ENCODE measurements at places on chromosomes 4 and X.

DNA sequence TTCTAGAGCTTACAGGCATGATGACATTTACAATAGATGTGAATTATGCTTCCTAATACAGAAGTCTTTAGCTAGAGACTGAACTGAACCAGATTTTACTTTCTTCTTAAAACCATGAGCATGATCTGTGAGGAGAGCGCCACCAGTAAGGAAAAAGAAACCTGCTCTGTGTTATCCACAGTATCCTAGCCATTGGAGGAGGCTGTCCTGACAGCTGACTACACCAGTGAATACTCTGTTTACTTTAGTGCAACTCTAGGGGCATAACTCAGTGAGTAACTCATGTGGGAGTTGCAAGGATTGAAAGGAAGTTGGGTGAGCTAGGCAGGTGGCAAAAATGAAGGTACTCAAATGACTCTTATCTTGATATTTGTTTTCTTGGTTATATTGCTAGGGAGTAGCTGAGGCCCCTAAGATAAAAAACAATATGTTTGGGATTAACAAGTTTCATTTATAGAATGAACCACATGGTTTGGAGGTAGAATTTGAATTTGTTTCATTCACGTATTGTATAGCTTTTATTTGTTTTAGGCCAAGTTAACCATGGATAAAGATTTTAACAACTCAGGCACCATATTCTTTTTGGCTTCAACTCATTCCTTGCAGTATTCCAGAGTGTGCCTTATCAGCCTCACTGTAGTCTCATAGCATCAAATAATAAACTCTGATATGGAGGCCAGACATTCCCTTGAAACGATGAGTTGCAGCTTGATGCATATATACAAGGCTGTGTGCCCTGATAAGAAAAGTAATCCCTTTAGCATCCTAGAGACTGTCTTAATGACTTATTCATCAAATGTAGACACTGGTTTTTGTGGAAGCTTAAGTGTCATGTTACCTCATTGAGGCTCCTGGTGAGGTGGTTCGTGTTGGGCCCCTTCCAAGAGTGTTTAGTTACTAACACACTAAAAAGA is 2.5 kb downstream of the BMP3 start:
- no peak for DNase-seq

DNA sequence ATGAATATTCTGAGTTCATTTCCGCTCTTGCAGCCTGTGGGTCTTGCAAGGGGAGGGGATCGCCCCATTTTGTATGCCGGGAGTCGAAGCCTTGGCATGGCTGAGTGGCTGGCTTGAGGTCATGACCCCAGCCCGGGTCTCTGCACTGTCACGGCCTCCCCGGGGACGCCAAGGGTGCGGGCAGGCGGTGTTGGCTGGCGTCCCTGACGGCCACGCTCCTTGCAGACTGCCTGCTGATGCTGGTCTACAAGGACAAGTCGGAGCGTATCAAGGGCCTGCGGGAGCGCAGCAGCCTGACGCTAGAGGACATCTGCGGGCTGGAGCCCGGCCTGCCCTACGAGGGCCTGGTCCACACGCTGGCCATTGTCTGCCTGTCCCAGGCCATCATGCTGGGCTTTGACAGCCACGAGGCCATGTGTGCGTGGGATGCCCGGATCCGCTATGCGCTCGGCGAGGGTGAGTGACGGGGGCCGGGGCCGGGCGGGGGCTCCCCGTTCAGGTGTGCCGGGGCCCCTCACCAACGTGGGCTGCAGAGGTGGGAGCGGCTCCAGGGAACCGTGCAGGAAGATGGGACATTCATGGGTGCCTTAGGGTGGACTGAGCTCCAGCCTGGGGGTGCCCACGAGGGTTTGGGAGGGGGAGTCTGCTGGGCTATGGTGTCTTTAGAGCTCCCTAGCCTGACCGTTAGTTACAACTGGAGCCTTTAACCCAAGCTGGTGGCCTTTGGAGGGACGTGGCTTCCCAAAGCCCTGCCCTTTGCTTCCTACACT is 10.3 kb downstream of the DOK7 start:
- no peak for DNase-seq

DNA sequence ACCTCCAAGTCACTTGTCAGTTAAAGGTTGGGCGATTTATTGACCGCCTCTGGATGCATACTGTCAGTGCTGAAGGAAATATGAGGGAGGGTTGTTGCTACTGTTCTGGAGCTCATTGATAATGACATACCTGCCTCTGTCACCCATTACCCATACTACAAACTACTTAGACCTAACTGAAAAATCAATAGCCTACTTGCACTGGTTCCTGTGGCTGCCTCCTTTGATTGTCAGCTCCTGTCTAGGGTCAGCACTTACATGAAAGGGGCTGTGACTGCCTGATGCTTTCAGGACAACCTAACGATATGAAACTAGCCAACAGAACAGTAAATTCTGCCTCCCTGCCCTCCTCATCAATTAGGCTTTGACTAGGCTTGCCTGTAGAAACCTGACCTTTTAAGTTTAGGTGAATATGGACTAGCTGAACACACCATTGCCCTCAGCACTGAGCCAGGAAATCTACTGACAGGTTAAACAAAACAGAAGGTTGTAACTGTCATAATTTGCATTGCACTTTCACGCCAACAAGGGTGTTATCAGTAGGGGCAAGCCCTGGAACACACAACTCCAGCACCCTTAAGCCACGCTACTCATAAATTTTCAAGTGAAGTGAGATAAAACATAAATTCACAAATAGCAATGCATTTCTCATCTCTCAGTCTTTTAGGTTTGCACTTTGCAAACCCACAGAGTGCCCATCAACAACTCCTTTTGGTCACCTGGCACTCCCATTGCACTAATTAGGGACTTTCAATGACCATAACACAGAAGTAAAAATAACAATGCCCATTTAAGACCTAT is 9.0 kb upstream of the MAB21L2 start:
- no peak for DNase-seq

- DNase-seq, result no peak
Observed at GRCh38 chrX:47608130-47608810, 11.4 kb downstream of the SYN1 start.

DNA sequence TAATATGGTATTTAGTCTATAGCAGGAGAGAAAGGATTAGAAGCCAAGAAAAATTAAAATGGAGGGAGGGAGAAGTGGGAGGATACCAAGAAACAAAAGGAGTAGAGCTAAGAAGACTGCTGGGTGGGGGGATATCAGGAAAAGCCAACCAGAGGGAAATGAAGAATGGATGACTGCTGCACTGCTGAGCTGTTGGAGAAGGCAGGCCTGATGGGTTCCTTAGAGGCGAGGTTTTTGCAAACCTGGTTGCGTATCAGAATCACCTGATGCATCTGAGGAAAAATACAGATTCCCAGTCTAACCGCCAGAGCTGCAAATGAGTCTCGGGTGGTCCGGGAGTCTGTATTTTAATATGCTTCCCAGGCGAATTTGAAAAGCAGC is 1.5 kb downstream of the PGRMC1 start:
- DNase-seq, result no peak

- no peak for DNase-seq
Observed at GRCh38 chrX:119784747-119785446, 6.5 kb downstream of the RPL39 start.

DNA sequence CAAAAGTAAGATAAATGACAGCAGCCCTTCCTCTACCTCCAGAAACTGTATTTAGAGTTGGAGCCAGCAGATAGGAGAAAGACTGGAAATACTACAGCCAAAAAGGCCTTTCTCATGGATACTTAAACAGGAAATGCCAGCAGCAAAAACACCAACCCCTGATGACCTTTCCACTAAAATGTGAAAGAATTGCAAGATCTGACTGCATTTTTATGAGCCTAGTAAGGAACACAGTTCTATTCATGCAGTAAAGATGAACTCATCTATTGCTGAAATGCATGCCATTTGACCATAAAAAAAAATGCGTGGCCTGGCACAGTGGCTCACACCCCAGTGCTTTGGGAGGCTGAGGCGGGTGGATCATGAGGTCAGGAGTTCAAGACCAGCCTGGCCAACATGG is 19.9 kb downstream of the ABCG2 start:
- DNase-seq, result peak; percentile 79

GRCh38 chr4:186931519-186931918 is 207.9 kb upstream of the FAT1 start:
- peak; percentile 62 for DNase-seq

GRCh38 chr4:116320859-116321258 is 764.5 kb downstream of the TRAM1L1 start:
- no peak for DNase-seq

GRCh38 chr4:145552181-145552822 is 66.9 kb upstream of the MMAA start:
- DNase-seq, result no peak

GRCh38 chrX:135411893-135412292 is 9.9 kb upstream of the SMIM10L2A start:
- DNase-seq, result peak; percentile 1

GRCh38 chrX:4844376-4844775 is 1130.9 kb upstream of the PRKX start:
- no peak for DNase-seq

DNA sequence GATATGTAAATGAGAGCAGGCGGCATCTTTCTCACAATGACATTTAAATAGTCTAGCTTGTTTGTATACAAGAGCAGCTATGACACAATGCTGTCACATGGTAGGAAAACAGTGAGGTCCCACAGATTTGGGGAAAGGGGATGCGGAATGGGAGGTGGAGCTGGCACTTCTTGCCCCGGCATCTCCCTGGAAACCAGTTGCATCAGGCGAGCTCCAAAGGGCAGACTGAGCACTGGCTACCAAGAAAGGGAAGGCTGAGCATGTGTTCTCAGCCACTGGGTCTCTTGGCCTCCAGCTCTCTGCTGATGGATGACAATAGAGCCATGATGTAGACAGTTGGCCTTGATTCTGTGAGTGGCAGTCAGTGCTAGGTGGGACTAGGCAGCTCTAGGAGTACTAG is 109.0 kb downstream of the UCHL1 start:
- no peak for DNase-seq

DNA sequence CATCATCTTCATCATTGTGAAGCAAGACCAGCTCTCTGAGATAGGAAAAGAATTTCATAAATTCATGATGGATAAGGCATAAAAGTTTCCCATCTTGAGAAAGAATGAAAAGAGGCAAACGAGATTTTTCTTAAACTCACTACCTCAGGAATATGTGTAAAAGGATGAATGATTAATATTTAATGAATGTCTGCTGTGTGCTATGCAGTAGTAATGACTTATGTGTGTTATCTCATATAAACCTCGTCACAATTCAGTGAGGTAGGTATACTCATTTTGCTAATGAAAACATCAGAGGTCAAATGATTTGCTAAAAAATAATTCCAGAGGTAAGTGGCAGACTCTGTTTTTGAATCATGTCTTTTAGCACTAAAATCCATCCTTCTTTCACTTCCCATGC is 42.6 kb upstream of the GYPA start:
- no peak for DNase-seq

GRCh38 chrX:133495464-133496391 is 80.4 kb upstream of the GPC4 start:
- peak; percentile 79 for DNase-seq

GRCh38 chr4:164318350-164318749 is 435.6 kb upstream of the SMIM31 start:
- no peak for DNase-seq

DNA sequence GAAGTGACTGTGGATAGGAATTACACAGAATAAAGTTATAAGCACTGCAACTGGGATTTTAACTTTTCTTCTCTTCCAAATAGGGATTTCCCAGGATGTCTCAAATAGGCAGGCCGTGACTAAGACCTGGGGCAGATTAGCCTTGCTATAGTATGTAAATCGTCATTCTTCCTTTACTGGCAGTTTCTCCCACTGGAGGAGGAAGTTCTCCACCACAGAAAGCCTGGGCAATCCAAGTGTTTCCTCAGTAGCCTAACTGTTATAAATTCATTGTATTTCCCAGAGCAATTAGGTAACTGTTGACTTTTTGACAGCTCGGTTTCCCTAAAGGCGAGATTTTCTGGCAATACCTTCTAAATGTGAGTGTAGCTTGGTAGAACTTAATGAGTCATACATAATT is at the start of gene TNIP3:
TSS of gene TNIP3 (minus strand) at position 31 of the 400 bp plus-strand sequence. CDS start 196 bp downstream, outside the sequence.
- peak; percentile 38 for DNase-seq

DNA sequence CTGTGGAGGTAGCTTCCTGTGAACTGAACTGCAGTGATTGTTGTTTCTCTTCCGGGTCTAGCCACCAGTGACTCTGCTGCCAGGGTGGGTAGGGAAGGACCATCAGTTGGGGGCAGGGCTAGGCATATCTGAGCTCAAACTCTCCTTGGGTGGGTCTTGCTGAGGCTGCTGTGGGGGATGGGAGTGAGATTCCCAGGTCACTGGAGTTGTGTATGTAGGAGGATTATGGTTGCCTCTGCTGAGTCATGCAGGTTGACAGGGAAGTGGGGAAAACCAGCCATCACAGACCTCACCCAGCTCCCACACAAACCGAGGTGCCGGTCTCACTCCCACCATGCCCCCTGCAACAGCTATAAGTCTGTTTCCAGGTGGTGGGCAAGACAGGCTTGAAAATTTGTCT is 1937.8 kb downstream of the PCDH7 start:
- no peak for DNase-seq

- no peak for DNase-seq
Observed at GRCh38 chr4:26727844-26728243, 132.8 kb upstream of the STIM2 start.

DNA sequence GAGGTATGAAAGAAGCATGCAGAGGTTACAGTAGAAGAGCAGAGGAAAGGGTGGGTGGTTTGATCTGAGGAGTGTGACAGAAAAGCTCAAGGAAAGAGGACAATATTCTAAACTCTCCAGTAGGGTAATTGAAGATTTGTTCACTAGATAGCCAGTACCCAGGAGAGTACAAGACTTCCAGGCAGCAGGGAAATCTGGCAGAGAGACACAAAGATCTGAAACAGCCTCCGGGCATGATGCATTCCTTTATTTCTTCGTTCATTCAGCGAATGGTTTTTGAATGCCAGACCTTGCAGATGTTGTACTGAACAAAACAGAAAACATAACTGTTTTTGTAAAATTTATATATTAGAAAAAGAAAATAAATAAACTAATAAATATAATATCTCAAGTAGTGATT is 766.6 kb downstream of the FAT4 start:
- peak; percentile 11 for DNase-seq

- no peak for DNase-seq
Observed at GRCh38 chrX:130301977-130302376, 33.3 kb upstream of the ZNF280C start.

DNA sequence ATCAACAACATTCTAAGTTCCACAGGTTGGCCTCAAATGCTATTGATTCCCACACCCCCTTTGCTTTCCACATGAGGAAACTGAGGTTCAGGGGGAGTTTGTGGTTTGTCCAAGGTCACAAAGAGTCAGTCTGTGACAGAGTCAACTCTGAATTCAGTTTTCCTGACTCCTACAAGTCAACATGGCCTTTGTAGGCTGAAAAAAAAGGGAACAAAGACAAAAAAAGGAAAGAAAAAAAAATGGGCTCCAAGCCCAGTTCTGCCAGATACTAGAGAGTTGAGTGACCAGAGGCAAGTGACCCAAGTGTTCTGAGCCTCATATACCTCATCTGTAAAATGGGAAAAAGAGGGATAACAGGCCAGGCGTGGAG is 16.5 kb upstream of the PIM2 start:
- DNase-seq, result no peak

- no peak for DNase-seq
Observed at GRCh38 chrX:33218819-33219218, 7.5 kb upstream of the DMD start.

Measured in fibroblast of skin of back (primary cell).